DMS 273 treated with DMSO at 0.1 percent for 48 hours (cell line): ENCODE measurements at places on chromosomes 7 and 10.

GRCh38 chr7:148325208-148325607 is 265.4 kb upstream of the C7orf33 start:
- no peak for DNase-seq

GRCh38 chr10:48993627-48994026 is 54.0 kb upstream of the LRRC18 start:
- no peak for DNase-seq

- DNase-seq = no peak
Measured at GRCh38 chr7:112630565-112630964, 149.8 kb downstream of the LSMEM1 start.

DNA sequence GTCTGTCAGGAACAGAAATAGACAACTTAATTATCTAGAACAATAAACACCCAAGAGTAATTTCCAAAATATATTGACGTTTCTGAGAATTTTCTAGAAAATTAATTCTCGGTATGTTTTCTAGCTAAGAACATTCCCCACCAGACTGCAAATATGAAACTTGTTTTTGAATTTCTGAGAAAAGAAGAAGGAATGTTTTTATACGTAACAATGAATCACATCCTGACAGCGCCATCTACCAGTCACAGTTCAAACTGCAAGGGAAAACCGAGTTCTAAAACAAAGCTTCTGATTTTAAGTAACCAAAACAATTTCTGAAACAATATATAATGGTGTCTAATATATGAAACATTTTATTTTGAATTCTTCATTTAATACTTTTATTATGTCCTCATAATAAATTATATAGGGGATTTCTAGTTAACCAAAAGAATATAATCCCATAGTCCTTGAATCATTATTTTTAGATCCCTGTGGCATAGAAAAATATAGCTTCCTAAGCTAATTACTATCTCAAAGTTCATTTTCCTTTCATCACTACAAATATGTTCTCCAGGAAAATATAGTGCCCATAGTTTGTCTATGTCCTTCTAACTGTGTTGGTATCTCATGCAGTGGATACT is 34.5 kb upstream of the MEOX2 start:
- DNase-seq = peak; percentile 11

DNA sequence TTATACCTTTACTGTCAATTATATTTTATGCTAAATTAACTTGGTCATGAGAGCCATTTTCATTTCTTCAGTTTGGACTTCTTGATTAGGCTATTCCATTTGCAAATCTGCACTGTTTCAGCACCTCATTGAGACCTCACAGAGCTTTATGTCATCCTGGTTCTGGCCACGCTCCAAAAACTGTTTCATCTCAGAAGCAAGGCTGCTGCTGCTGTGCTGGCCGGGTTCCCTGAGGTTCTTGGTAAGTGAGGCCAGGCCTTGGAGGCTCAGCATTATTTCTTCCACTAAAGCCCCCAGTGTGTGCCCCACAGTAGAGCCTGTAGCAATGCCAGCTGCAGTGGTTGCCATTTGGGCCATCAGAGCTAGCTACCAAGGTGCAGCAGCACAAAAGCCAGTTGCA is 7.8 kb upstream of the ZNF485 start:
- no peak for DNase-seq

- no peak for DNase-seq
Measured at GRCh38 chr10:51112013-51112412, 37.7 kb downstream of the PRKG1 start.

- DNase-seq = no peak
Measured at GRCh38 chr10:68705548-68705947, 15.5 kb upstream of the CCAR1 start.

- no peak for DNase-seq
Measured at GRCh38 chr10:104299031-104299904, 30.3 kb downstream of the GSTO2 start.
